ENCODE measurements at places on chromosomes 5 and 9.

DNA sequence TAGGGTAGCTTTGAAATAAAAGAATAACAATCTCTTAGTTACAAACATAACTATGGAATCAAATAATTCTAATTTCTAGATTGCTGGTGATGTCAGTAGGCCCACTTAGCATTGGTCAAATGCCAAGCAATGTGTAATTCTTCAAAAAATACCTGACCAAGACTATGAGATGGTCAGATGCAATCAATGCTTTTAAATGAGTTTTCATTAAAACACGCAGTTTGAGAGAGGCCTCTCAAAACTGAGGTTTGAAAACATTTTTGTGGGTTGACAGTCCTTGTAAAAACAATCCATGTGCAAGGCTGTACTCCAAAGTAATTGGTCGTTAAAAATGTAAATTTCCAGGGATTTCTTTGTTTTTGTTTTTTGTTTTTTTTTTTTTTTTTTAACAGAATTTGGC is 1.2 kb upstream of the RLN2 start:
- no peak overlapping the region for H3K27ac ChIP-seq
- H3K27me3 ChIP-seq, result peaks cover 2% of the 10 kb centered on the region
- peaks cover 14% of the 10 kb centered on the region for H3K4me1 ChIP-seq
- no peaks in the 10 kb centered on the region for H3K36me3 ChIP-seq
- no peak for DNase-seq

DNA sequence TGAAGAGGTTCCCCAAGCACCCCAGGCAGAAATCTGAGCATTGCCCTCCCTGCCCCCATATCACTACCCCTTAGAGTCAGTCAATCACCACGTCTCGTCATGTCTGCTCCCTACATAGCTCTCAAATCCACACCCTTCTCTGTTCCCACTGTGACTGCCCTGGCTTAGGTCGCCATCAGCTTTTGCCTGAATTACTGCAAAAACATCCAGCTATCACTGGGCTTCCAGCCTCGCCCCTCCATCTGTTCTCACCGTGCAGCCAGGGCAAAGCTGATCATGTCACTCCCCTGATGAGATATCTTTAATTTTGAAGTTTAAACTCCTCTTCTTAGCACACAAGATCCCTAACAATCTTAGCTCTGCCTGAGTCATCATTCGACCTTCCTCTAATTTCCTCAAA is 89.6 kb upstream of the TBC1D2 start:
- H3K36me3 ChIP-seq, result no peaks in the 10 kb centered on the region
- no peak overlapping the region for H3K27ac ChIP-seq
- peaks cover 39% of the 10 kb centered on the region for H3K27me3 ChIP-seq
- no peak overlapping the region for H3K4me3 ChIP-seq
- H3K4me1 ChIP-seq, result no peaks in the 10 kb centered on the region
- no peak for DNase-seq

DNA sequence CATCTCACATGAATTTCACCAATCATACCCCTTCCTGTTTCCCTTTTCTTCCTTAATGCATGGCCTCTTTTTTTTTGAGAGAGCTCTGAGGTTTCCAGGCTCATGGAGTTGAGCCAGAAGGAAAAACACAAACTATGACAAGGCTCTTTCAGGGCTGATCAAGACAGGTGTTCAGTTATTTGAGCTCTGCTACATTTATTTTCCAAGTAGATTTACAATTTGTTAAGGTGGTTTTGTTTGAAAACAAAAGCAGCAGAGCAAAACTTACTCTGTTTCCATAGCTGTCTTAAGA is 62.4 kb upstream of the IL7R start:
- H3K27me3 ChIP-seq, result no peaks in the 10 kb centered on the region
- no peak overlapping the region for H3K4me3 ChIP-seq
- no peak for DNase-seq
- peaks cover 4% of the 10 kb centered on the region for H3K36me3 ChIP-seq

DNA sequence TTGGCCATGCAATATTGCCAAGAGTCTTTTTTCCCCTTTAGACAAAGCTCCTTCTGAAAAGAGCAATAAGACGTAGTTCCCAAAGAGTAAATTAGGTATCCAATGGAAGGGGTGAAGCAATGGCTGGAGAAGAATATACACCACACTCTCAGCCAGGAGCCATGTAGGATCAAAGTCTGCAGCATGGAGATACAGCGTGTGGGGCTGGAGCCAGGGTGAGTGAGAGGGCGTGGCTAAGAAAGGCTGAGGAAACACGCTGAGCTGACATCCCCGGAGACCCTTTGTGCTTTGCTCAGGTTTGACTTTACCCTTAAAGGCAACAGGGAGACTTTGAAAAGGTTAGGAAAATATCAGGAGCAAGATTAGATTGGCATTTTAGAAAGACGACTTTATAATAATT is 87.1 kb upstream of the ELL2 start:
- DNase-seq, result no peak
- H3K4me1 ChIP-seq, result no peaks in the 10 kb centered on the region
- no peaks in the 10 kb centered on the region for H3K27me3 ChIP-seq
- no peak overlapping the region for H3K27ac ChIP-seq

DNA sequence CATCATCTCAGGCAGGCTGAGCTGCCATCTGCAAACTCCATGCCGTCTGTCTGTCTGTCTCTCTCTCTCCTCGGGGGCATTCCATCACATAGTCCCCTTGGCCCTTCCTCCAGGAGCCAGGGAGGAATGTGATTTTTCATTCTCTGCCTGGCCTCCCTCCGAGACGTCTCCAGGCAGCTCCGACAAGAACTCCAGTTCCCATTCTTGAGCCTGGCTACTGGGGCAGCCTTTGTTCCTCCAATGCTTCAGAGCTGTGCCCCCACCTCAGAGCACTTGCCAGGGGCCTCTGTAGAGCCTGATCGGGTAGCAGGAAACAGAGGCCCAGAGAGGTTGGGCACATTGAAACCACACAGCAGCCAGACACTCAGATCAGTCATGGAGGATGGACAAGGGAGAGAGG is 74.0 kb downstream of the COL27A1 start:
- H3K27me3 ChIP-seq, result no peaks in the 10 kb centered on the region
- no peak overlapping the region for H3K27ac ChIP-seq
- H3K4me3 ChIP-seq, result no peak overlapping the region
- H3K36me3 ChIP-seq, result no peaks in the 10 kb centered on the region

All from activated T-helper 1 cell treated with anti-CD3 and anti-CD28 coated beads, Interleukin-12 subunit alpha, Interleukin-12 subunit beta, Interleukin-2, Interleukin-4 antibody, amounts not matched to agents 30 ng/mL and 10 ng/mL and 1 ng/mL, durations not matched to agents 14 hours and 24 hours and 36 hours (primary cell).